ENCODE measurements at places on chromosomes 6 and 20. TPM values are rescaled to one million over a fixed set of nuclear protein-coding genes. Genes with fewer than 3 reads are reported as not detected.

DNA sequence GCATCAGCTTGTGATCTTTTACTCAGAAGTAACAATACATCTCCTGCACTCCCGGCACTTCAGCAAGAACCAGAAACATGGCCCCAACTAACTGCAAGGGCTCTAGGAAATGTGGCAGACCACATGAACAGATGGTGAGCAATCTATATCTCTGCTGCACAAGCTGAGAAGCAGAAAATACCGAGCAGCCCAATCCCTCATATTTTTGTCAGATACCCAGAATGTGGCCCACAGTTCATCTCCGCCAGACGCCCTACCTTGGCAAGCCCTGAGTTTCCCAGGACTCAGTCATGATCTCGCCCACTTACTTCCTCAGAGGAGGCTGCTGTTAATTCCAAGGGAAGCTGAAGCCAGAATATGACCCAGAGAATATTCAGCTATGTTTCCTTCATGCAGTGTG is 63.1 kb upstream of the PHACTR1 start:
- no peak for DNase-seq

DNA sequence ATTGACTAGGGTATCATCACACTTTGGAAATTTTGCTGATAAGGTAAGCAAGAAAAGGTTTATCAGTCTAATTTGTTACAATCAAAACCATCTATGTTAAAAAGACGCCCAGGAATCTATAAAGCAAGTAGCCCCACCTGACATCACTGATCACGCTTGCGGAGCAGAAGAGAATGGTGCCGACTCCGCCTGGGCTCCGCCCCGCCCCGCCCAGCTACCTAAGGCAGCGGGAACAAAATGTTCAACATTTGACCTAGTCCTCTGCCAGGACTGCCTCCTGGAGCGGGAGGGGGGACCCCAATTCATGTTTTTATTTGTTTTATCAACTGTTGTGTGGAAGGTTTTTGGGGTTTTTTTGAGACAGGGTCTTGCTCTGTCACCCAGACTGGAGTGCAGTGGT is 520.5 kb downstream of the PREX1 start:
- DNase-seq = no peak

- no peak for DNase-seq
Observed at GRCh38 chr6:157987788-157988699, 6.4 kb downstream of the SYNJ2 start.

DNA sequence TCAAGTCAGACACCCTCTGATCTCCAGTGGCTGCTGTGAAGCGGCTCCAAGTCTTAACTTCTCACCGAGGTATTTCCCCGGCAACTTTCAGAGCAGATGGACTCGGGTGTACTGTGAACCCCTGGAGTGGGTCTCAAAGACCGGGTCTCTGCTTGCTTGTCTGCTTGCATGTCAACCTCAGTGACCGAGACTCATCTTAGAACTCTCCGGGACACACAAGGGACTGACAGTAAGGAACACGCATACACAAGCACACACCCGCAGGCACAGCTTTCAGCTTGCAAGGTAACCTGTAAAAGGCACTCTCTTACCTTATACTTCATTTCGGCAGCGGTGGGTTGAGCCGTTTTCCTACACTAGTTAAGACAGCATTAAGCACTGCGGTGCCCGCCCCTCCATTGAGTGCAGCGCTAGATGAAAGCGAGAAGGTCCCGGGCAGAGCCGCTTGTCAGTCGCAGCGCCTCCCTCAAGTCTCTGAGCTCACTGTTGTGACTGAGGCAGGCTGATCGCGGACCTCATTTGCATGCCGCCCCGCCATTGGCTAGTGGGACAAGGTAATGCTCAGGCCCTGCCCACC is at the start of gene NEDD9:
Gene NEDD9 (minus strand): TSS at position 476 of the 577 bp plus-strand sequence. CDS start 153 bp downstream, at position 323.
- DNase-seq = peak; percentile 98

GRCh38 chr20:8018958-8019245 is 659 bp downstream of the TMX4 start:
- peak; percentile 86 for DNase-seq

GRCh38 chr6:134902936-134903335 is 47.0 kb downstream of the ALDH8A1 start:
- no peak for DNase-seq

GRCh38 chr20:50690650-50691572 is at the start of gene RIPOR3:
RIPOR3 (minus strand) TSS chr20:50691542; CDS start chr20:50691128, 414 bp downstream.
- DNase-seq = peak; percentile 41

GRCh38 chr6:17621003-17621402 is 20.9 kb downstream of the FAM8A1 start:
- DNase-seq = no peak

DNA sequence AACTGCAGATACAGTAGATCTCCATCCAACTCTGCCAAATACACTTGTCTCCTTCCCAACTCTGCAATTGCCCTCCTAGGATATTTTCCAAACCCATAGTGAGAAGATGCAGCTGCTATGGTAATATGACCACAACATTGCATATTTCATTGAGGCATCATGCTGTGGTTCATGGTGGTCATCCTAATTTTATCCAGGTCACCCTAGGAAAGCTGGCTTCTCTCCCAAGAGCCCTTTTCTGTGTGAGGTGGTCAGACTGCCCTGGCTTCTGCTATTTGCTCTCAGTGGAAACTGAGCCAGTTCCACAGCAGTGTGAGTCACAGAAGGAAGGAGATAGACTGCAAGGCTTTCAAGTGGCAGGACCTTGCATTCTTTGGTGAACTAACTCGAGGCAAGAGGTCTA is 5.5 kb downstream of the OGFRL1 start:
- DNase-seq = no peak

GRCh38 chr6:91824331-91824730 is 1237.5 kb upstream of the MAP3K7 start:
- DNase-seq = no peak

DNA sequence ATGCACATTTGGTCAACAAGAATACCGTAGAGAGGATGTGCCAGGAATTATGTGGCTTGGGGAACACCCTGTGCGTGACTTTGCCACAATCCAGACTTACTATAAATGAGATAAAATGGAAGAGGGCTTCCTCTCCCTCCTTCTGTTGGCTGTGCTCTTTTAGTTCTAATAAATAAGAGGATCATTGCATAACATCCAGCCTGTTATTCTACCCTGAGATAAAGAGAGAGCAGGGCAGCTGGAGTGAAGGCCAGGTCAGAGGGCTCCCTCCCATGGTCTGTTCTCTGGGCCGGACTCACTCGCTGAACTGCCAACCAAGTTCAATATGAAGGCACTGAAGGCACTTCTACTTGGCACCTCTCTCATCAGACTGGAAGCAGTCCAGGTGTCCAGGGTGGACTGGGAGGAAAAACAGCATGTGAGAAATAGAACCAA is 91.7 kb downstream of the MTFR2 start:
- no peak for DNase-seq

- no peak for DNase-seq
Observed at GRCh38 chr20:51013577-51014330, 9.2 kb downstream of the KCNG1 start.

GRCh38 chr6:7419065-7419464 is 29.5 kb downstream of the RIOK1 start:
- no peak for DNase-seq

- DNase-seq = no peak
Observed at GRCh38 chr20:64144144-64144912, 19.9 kb upstream of the MYT1 start.

DNA sequence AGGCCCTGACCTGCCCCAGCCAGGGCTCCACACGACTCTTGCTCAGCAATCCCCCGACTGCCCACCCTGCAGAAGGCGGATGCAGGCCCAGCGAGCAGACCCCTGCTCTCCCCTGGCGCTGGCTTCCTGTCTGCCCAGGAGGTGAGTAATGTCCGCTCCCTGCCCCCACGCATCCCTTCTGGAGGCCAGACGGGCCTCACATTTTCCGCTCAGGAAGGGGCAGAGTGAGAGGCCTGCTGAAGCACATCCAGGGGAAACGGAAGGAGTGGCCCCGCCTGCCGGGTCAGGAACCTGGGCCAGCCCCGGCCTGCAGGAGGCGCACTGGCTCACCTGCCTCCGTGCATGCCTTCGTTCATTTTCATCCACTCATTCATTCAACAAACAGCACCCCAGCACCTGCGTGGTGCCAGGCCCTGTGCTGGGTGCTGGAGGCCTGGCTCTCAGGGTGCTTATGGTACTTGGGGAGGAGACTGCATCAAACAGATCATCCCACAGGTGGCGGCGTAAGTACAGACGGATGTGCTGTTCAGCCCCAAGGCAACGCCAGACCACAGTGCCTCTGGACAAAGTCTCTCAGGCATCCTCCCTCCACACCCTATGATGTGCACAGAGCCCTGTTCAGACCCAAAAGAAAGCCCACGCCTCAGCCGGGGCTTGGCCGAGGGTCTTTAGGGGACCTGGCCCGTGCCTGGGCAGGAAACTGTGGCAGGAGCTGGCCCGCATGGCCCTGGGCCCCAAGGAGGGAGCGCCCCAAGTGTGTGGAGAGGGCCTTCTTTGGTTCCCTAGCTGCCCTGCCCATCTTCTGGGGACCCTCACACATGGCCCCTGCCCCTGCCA is 112.1 kb downstream of the ASXL1 start:
- peak; percentile 63 for DNase-seq

GRCh38 chr6:69988458-69989126 is 122.2 kb downstream of the COL19A1 start:
- no peak for DNase-seq

DNA sequence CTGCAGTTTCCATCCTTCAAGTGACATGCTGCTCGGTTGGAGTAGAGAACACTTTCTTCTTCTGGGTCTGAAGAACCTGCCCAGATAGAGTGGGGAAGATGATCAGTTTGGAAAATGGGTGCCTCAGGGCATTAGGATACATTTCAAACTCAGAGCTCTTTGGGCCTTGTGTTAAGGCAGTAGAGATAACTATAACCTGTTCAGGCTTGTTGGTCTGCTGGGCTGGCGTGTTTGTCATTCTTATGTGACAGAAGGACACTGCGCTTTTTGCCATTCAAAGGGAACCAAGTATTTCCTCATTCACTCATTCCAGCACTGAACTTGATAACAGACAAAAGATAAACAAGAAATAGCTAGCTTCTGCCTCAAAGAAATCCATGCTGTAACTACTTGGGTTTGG is 3.8 kb downstream of the TOMM34 start:
- DNase-seq = no peak

DNA sequence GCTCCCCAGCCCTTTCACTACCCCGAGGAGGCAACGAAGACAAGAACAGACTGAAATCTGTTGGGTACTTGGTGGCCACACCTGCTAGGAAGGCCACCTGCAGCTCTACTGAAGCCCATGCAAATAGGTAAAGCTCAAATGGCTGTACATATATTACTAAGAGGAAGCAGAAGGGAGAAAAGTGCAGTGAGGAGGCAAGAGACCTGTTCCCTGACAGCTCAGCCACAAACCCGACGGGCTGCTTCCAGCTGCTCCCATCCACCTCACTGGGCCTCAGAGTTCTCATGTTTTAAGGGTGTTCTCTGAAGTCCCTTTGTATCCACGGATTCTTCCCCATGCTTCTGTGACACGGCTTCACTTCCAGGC is 24.6 kb downstream of the TRAM2 start:
- peak; percentile 48 for DNase-seq

DNA sequence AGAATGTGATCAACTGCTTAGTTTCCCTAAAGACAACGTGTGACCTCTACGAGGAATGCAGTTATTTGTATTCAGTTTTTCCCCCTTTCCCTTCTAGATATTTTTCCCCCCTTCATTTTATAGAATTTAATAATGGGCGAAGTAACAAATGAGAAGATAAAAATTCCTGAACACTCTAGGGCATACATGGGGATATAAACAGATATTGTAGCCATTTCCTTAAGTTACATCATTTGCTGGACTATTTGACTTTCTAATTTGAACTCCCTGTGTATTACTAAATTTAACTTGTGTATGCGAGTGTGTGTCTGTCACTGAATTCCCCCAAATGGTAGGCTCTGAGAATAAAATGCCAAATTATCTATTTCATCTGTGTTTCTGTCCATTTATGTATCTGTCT is 99.0 kb upstream of the ZFP64 start:
- DNase-seq = no peak

DNA sequence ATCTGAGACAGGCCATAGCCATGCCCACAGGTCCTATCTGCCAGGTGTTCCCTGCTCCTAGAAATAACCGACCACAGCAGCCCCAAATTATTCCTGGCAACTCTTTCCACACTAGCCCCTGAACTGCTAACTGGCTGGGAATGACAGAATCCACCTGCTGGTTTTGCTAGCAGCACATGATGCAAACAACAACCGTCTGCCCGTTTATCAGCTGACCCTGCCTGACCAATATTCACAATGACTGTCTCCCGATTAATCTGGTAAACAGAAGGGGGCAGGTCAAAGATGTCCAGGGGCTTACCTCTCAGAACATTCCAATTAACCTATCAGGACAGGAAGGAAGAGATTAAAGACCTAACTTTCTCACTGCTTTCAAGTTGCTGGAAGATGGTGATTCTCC is 101.5 kb downstream of the NRSN1 start:
- DNase-seq = no peak

- DNase-seq = no peak
Observed at GRCh38 chr6:159038914-159039884, 5.6 kb downstream of the TAGAP start.

GRCh38 chr6:112781241-112781640 is 434.1 kb downstream of the RFPL4B start:
- peak; percentile 28 for DNase-seq

DNA sequence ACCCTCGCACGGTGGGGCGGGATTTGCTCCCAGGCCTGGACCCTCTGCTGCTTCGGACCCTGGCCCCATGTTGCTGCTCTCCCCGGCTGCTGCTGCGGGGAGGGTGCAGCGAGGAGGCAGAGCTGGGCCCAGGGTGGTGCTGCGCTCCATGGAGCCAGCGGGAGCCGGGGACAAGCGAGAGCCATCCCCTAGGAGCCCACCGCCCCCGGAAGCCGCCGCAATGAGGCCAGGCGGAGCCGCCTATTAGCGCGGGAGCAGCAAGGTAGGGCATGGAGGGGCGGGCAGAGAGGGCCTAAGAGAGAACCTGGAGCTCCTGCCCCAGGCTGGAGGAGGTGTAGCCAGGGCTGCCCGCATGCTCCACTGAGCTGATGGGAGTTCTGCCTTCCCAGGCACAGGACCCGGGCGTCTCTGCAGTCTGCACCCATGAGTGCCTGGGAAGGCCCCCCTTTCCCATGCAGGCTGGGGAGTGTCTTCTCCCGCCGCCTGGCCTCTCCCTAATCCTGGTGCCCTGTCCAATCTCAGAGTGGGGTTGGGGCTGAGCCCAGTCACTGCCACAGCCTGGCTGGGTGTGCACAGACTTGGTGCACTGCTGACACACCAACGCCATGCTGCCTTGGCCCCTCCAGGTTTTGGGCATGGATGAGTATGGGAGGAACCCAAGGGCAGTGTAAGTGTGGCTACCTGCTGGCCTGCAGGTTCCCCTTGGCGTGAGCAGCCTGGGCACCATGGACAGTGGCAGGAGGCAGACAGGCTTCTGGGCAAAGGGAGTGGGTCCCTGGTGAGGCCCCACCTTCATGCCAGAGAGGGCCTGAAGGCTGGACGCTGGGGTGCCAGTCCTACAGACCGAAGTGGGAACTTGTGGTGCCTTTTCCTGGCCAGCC is 360.6 kb upstream of the MAP3K7 start:
- DNase-seq = no peak

RAD21L1 gene
- total RNA-seq = not detected

MARCKS gene
- total RNA-seq = 127 TPM

PNPLA1 gene
- not detected for total RNA-seq

FRMD1 gene
- 0.41 TPM for total RNA-seq

DHX16 gene
- total RNA-seq = 24.5 TPM

HUS1B gene
- 0.92 TPM for total RNA-seq

PI16 gene
- 25.3 TPM for total RNA-seq

ZBTB12 gene
- 5.7 TPM for total RNA-seq

WFDC5 gene
- not detected for total RNA-seq

LY6G6F gene
- total RNA-seq = 0.82 TPM

PTK6 gene
- 4.6 TPM for total RNA-seq

NOL7 gene
- 58.5 TPM for total RNA-seq

TRIM15 gene
- total RNA-seq = not detected

ZNF311 gene
- 1.5 TPM for total RNA-seq

Measured in tongue (tissue), 3 donors.